Activated CD4-positive, alpha-beta T cell treated with anti-CD3 and anti-CD28 coated beads, Interleukin-2, amount 10 ng/mL, durations not matched to agents 7 days and 5 days (primary cell): ENCODE measurements at places on chromosomes 13 and 19. TPM values are rescaled to one million over a fixed set of nuclear protein-coding genes. Genes with fewer than 3 reads are reported as not detected.
A peak's percentile ranks its signal among the peaks of the same experiment; 100 is the strongest.

- no peak for DNase-seq
Observed at GRCh38 chr13:94711561-94712286, 621 bp downstream of the SOX21 start.

The ZNF724 gene
- total RNA-seq = 13.0 TPM

DNA sequence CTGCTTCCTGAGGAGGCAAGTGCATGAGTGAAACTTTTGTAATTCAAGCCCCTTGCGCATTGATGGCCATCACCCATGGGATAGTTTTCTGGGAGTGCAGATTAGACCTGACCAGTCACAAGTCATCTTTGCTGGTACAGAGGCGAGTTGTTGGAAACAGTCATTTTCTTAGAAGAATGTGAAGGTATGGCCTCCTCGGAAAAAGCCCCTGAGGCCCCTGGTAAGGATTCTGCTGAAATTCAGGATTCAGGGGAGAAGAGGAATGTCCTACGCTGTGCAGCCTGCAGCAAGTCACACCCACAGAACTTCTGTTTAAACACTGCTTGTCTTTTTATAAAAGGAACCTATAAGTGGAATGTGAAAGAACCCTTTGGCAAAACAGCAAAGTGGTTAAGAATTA lies 11.0 kb upstream of the SPART start:
- DNase-seq = no peak

The CPB2 gene
- total RNA-seq = not detected

DNA sequence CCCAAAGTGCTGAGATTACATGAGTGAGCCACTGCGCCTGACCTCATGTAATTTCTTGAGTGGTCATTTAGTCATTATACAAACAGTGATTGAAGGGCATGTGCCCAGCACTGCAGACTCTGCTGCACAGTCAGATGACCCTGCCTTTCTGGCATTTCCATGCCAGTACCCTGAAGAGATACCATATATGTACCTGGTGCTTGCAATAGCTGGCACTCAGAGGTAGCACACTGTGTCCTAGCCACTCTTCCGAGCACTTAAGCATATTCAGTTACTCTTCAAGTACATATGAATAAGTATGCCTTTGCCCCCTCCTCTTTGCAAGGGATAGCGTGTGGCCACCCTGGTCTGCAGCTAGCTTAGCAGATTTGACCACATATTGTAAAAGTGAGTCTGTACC lies 15.5 kb downstream of the STX10 start:
- no peak for DNase-seq

- no peak for DNase-seq
Observed at GRCh38 chr19:55437410-55437809, 5.7 kb downstream of the SHISA7 start.

DNA sequence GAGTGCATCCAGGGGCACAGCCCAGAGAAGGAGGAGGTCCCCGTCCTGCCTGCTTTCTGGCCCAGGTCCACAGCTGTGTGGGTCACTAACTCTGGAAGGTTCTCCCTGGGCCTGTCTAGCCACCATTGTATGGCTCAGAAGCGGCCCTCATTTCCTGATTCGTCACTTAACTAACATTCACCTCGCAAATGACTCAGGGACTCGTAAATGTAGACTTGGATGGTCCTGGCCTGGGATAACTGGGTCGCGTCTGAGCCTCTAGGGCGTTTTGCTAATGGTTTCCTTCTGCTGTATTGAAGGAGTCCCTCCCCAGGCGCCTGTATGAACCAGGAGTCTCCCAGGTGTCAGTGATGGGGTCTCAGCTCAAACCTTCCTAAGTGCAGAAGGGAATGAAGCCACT lies 162.8 kb downstream of the ZNF536 start:
- no peak for DNase-seq

DNA sequence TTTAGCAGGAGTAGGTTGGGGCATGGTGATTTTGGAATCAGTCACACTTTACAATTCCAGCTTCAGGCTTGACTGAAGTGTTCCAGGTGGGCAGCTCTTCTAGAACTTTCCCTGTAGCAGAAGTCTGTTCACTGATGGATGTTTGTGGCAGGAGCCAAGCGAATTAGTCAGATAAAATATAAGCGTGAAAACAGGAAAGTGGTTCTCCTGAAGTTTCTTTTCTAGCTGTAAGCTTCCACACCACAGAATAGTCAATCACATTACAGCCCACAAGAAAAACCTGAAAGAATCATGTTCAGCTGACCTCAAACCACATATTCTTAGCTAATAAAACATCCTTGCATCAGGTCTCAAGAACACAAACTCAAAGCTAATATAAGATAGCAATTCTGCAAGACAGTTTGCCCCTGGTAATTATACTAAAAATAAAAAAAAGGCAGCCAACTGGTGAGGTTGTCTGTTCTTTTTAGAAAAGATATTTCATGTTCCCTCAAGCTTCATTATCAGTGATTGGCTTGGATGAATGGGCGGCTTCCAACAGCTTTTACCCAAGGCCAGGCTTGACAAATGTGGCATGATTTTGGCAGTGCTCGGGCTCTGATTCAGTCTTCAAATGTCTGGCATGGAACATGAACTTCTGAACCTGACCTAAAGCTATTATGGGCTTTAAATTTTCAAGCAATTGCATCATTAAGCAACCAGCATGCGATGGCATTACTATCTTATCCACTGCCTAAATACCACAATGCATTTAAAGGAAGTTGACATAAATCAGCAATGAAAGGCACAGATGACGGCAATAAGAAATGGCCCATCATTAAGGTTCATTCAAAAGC lies 136.8 kb downstream of the DCLK1 start:
- no peak for DNase-seq

DNA sequence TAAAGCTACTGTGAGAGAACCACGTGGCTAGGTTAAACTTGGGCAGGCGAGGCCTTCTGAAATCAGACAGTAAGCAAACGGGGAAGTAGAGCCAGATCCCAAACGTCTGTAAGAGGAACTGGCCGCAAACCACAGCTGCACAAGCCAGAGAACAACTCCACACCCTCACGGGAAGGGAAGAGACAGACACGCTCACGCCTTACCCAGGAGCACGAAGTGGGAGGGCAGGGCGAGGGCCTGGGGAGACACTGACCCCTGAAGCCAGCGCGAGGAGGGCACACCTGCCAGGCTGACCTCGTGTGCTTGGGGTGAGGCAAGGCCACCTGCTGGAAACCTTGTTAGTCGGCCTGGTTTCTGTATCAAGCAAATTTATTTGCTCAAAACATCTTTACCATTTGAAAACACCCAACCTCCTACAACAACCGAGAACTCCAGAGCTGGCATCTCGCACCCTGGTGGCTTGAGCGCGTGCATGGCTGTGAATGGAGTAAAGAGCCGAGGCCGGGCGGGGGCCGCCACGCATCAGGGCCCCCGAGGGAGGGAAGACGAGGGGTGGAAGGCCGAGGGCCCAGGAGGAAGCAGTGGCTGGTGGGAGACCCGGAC lies 7.3 kb downstream of the POLR2E start:
- DNase-seq = peak; percentile 66

DNA sequence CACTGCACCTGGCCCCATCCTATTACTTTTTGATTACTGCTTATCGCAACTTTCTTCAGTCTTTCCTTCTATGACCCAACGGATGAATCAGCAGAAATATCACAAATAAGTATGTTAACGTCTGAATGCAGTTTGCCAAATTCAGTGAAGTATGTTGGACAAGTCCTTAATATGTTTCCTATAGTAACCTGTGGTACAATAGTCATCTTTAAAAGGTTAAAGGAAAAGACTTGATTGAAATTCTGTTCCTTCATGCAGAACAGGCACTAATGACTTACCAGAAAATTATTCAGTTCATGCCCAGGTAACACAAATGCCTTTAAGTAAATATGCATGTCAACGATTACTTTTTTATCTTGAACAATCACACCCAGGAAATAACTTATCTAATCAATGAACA lies 242.6 kb downstream of the KCTD12 start:
- no peak for DNase-seq

The FGF22 gene
- total RNA-seq = 0.12 TPM

- DNase-seq = no peak
Observed at GRCh38 chr13:41565216-41565615, 107.9 kb downstream of the RGCC start.

DNA sequence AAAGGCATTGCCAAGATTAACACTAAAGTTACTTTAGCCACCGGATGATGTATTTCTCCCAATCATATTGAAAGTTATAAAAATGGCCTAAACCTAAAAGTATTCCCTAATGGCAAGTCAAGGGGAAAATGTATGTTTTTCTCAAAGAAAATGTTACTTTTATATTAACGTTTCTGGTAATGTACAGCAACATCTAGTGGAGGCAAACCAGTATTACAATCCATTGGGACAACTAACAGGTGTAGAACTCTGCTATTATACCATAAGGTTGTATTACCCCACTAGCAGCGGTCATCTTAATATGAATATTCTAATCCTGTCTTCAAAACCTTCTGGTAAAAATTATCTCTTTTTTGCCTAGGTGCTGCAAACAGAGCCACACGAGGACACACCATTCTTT lies 69.2 kb downstream of the ZNF100 start:
- peak; percentile 24 for DNase-seq

GRCh38 chr13:94657167-94657566 lies 55.2 kb downstream of the SOX21 start:
- DNase-seq = no peak

DNA sequence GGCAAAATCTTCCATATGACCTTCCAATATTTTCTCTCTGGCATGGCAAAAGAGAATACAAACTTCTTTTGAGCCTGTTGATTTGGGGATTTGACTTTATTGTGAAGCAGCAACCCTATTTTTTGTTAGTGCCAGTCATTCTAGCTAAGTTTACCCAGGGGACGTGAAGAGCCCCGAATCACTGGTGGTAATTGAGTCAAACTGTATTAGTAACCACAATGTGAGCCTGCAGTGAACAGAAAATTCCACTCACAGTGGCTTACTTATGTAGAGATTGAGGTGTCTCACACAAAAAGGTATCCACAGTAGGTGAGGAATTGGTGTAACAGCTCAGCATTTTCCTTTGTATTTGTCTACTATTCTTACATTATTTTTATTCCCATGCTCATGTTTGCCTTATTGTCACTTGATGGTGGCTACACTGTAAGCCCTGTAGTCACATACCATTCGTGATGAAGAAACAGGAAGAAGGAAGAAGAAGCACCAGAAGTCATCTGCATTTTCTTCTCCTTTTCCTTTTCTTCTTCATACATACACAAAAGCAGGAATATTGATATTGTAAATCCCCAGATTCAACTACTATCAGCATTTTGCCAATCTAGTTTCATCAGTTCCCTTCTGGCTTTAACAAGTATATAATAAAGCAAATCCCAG lies 33.3 kb upstream of the MYCBP2 start:
- DNase-seq = no peak

DNA sequence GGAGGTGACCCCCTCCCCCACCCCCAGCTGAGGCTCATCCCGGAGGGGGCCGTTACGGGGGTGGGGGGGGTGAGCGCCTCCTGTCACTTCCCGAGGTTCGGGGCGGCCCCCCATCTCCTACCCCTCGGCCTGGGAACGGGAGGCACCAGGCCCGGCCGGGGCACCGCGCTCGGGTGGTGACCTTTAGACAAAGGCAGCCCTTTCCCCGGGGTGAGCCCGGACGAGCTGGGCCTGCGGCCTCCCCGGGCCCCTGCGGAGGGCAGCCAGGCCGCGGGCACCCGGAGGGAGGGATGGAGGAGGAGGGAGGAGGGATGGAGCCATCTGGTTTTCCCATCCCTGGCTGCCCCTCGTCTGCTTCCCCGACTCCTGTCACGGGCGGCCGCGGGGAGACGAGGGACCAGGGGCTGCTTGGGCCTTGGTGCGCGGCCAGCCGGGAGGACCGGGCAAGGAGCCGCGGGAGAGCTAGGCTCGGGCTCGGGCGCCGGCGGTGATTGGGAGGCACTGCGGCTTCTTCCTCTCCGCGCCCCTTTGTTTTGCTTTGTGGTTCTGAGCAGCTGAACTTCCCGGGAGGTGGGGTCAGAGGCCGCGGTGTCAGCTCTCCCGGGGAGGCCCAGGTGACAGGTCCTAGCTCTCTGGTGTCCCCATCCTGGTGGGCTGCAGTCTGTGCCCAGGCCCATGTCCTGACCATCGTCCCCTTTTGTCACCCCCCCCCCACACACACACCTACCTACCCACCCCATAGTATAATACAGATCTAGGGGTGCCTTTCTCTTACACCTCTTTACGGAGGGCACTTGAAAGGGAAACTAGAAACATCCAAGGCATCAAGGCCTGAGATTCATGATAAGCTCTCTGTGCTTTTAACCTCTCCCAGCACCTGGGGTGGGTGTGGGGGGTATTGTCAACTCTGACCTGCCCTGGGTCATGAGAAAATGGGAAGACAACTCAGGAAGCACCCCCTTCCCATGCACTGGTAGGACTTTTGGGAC lies 1.3 kb downstream of the BICRA start:
- DNase-seq = peak; percentile 71
